ENCODE measurements at places on chromosomes 11 and 22.

- no peak for DNase-seq
Measured at GRCh38 chr11:120659076-120659475, 147.5 kb downstream of the GRIK4 start.

- DNase-seq, result no peak
Measured at GRCh38 chr11:70473186-70473872, 75.0 kb downstream of the CTTN start.

DNA sequence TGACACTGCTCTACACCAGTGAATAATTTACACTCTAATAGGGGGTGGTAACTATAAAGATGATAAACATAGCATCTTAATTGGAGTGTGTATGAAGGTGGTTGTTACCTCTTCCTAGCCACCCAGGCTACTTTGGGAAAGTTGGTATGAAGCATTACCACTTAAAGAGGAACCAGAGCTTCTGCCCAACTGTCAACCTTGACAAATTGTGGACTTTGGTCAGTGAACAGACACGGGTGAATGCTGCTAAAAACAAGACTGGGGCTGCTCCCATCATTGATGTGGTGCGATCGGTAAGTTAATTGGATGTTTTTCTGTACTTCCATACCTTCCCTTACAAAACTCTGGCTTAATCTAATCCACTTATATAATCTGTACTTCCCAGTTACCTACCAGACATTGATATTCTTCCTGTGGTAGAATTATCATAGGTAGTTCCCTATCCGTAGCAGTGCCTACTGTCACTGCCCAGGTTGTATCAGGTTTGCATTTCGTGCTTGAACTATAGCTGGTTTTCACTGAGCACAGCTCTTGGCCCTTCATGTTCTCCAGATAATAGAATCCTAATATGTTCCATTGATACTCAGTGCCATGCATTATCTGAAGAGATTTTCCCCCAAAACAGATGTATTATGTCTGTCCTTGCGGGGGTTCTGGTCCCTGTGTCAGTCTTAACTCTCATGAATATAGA, 2.2 kb downstream of the RPL27A start:
- DNase-seq, result no peak

DNA sequence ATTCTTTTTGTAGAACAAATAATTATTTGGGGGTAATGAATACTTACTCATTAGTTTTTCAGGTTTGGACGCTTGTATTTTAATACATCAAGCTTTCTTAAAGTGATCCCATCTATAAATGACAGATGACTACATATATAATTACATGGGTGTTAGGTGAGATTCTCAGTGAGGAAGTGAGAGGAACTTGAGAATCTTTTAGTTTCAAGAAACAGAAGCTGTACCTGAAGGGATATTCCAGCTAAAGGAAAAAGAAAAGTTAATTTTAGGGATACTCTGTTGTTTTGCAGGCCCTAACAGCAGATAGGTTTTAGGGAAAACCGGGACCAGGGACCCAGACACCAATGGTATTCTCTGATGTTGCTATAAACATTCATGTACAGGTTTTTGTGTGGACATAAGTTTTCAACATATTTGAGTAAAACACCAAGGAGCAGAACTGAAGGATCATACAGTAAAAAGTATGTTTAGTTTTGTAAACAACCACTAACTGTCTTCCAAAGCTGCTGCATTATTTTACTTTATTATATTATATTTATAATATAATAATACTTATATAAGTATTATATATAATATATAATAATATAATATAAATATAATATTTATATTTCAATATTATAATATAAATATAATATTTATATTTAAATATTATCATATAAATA, 24.1 kb upstream of the PHOX2A start:
- DNase-seq, result no peak

- peak; percentile 29 for DNase-seq
Measured at GRCh38 chr11:74809801-74810200, 61.2 kb downstream of the RNF169 start.

DNA sequence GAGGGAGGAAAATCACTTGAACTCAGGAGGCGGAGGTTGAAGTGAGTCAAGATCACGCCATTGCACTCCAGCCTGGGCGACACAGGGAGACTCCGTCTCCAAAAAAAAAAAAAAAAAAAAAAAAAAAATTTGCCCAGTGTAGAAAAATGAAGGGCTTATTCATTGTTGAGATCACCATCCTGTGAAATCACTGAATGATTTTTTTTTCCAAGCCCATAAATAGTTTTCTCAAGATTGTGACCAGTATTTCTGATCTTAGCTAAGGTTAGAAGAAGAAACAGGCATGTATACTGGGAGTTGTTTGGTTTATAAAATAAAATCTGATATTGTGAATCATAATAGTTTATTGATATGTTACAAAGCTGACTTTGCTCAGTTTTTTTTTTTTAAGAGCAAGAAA, 269.4 kb downstream of the CADM1 start:
- DNase-seq, result no peak

GRCh38 chr22:45473626-45474237, 29.0 kb upstream of the FBLN1 start:
- DNase-seq, result no peak

DNA sequence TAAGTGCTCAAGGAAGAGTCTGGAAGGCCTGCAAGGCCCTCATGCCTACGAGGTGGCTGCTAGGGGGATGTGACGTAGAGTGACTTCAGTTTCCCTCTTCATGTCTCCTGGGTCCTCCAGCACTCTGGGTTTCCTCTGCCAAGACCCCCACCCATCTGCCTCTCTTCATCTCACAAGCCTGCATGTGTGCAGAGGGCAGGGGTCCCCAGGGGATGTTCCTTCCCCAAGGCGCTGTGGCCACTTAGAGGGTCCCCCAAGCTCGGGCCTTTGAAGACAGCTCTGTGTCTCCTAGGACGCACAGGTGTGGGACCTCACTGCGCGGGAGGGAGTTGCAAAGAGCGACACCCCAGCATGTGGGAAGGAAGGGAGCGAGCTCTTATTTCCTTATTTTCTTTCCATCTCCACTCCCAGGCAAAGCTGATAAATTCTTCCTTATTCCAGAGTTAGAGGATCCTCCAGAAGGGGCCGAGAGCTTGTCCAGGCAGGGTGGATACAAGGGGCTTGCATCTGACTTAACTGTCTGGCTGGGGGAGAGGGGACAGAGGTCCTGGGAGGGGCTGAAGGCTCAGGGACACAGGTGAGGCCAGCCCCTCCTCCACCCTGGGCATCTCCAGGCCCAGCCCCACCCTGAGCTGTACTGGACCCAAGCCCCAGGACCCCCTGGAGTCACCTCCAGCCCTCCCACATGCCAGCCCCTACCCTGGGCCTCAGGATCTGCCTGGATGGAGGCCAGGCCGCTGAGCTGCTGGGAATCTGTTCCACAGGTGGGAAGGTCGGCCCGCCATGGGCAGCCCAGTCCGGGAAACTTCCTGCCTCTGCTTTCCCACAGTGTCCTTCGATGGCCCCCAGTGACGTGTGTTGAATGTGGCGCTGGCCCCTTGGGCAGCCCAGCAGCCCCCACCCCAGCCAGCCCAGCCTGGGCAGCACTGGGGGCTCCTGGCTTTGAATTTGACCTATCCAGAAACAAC, 59.7 kb upstream of the KCNQ1OT1 start:
- DNase-seq, result no peak

GRCh38 chr22:32561163-32561562, 86.6 kb downstream of the FBXO7 start:
- no peak for DNase-seq

GRCh38 chr22:47471406-47471805, 709.0 kb downstream of the TBC1D22A start:
- no peak for DNase-seq
